AG09309 (cell line): ENCODE measurements at places on chromosomes 13 and 19.
A peak's percentile ranks its signal among the peaks of the same experiment; 100 is the strongest.

DNA sequence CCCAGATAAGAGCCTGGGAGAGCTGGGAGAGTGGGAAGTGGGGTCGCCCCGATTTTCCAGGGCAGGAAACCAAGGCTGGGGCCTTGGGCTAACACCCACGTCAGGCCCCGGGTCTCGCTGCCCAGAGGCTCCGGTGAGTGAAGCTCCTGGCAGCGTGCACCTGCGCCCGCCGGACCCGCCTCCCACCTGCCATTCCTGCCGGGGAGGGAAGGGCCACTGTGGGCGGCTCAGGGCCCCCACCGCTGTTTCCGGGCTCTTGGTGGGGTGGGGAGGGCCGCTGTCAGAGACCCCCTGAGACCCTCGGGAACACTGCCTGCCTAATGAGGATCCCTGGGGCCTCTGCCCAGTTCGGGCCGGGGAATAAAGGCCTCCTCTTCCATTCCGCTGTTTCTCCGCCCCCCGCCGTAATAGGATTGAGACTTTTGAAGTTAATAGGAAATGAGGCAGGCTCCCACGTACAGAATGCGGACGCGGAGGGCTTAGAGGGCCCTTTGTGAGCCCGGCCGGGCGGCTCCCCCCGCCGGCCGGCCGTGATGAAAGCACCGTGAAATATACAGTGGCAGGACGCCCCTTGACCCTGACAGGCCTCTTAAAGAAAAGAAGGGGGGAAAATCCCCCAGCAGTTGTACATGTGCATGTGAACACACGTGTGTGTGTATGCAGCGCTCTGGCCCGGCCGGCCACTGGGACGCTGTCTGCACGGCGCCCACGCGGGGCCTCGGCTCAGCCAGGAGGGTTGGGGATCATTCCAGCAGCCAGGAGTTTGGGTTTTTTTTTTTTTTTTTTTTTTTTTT is 33.2 kb downstream of the EFNA2 start:
- DNase-seq, result no peak

DNA sequence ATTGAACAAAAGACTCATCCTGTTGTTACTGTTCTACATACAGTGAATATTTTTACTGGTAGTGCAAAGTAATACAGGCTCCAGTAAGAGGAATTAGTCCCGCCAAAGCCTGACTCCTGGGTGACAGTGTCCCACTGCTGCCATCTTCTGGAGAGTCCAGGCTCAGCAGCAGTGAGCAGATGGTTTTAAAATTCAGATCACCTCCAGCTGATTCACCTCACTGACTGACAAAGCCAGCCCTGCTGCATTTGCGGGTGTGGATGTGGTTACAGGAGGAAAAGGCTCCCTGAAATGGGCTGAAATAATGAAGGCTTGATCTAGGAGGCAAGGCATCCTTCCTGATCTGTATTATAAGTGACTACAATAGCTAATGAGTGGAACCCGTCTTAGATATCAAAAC is 18.3 kb downstream of the PABPC3 start:
- DNase-seq, result peak; percentile 37

GRCh38 chr19:20333508-20333907 is 166.5 kb downstream of the ZNF486 start:
- no peak for DNase-seq

DNA sequence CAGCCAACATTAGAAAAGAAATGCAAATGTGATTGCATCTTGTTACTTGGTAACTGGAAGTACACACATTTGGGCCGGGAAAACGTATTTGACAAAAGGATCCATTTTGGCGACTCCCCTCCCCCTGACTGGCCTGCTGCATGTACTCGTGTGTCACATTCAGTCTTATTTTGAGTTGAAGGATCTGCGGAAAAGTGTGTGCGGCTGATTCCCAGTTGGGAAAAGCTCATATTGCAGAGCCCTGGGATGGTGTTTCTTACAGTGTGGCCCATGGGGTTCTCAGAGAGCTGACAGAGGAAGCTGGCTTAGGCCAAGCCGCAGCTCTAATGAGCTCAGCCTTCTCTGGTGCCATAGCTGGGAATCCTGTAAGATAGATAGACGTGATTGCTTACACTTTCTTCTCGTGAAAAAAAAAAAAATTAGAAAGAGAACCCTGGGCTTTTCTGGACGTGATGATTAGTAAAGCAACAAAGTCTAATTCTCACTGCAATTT is 170.3 kb upstream of the ARGLU1 start:
- no peak for DNase-seq

DNA sequence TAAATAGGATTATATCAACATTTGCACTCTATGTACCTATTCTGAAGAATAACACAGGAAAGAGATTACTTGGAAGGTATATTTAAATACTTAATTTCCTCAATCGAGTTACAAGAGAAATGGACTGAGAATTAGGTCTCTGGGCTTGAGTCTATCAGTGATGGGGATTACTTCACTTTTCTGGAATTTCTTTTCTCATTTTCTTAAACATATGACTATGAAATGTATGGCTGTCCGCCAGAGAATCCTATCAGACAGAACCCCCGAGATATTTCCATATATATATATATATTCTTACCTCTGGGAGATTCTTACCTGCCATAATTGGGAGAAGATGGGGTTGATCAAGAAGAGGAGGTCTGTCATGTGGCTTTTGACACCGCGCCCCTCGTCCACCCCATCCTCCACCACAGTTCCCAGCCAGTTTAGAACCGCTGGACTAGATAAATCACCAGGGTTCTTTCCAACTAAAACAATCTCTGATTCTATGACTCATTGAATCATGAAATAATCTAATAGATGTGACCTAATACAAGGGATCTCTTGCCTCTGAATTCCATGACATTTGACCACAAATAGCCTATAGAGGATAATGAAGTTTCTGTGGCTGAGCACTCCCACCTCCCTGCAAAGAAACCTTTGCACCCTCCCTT is 231.3 kb downstream of the TBC1D4 start:
- no peak for DNase-seq

- no peak for DNase-seq
These were observed 36.7 kb upstream of the STK24 start for GRCh38 chr13:98613591-98613990.
